Stimulated activated CD4-positive, alpha-beta T cell treated with anti-CD3 and anti-CD28 coated beads, Interleukin-1b, Interleukin-23, amount 100 ng/mL, for 24 hours (primary cell): ENCODE measurements at places on chromosomes 6 and 20.

GRCh38 chr6:124008000-124008987, 204.6 kb downstream of the NKAIN2 start:
- no peak for DNase-seq

DNA sequence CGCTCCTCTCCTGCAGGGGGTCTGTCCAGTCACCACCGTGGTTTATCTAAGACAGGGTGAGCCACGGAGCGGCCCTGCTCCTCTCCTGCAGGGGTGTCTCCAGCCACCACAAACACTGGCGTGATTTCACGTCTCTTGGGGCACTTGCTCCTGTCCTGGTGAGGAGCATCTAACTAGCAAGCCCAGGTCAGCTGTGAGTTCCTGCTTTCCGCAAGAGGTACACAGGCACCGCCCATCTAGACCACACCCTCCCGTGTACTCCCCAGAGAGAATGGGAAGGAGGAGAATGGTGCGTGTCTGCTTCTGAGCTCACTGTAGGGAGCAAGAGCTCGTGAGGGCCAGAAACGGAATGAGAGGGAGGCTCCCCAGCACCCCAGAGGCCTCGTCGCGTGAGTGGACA, 40.7 kb downstream of the DACT2 start:
- DNase-seq = no peak

GRCh38 chr6:39388606-39389483, 66.3 kb upstream of the KCNK16 start:
- no peak for DNase-seq

- no peak for DNase-seq
Observed at GRCh38 chr6:7697820-7698623, 27.9 kb upstream of the BMP6 start.

DNA sequence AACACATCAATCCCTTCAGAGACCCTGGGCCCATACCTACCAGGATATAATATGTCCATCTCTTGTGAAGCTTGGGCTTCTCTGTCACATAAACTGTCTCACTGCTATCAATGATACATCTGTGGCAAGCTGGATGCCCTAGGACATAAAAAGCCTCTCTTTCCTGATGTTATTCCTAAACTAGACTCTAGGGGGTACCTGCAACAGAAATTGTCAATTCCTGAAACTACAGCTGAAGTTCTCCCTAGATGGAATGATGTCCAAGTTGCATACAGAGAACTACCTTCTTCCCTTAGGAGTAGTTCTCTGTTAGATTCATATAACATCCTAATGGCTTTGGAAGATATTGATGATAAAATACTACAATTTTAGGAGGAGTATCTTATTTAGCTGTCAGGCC, 35.8 kb downstream of the TBX18 start:
- DNase-seq = no peak

- no peak for DNase-seq
Observed at GRCh38 chr6:16596616-16597331, 164.5 kb downstream of the ATXN1 start.

DNA sequence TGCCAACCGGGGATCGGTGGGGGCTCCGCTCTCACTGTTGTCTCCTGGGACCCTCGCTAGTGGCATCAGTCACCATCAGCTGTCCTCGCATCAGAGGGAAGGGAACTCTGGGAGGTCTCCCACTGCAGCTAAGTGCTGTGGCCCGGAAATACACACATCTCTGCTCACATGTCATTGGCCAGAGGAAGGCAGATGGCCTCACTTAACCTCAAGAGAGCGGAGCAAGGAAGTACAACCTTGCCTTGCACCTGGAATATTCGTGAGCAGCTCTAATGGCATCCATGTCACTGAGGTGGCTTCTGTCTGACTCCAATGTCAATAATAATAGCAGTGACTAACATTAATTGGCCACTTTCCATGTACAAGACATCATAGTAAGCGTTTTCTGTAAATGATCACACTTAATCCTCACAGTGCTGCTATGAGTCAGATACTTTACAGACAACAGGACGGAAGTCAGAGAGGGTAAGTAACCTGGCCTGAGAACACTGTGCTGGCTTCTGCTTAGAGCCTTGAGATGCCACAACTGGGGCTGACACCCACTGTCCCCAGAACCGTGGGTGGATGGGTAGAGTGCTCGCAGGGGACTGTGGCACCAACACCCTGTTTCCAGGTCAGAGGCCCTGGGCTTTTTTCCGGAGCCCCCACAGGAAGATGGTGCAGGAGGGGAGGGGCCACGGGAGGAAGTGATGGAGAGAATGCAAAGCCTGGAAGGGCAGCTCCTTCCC, 6.0 kb downstream of the LHFPL5 start:
- DNase-seq = no peak

DNA sequence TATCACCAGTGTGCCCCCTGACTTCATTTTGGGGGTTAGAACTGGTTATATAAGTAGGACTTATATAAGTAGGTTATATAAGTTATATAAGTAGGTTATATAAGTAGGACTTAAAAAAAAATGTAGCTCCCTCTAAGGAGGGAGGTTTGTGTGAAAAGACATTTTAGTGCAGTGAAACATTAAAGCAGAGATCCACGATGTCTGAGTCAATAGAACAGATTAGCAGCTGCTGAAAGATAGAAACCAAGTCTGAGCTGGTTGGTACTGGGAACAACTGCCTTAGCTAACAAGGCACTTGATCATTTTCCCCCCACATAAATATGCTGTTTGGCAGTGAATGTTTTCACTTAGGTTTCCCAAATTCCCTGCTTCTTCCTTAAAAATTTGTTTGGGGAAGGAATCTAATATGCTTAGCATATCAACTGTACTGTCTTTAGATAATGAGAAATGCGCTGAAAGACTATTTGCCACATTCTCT, 2.1 kb upstream of the RPS12 start:
- no peak for DNase-seq

DNA sequence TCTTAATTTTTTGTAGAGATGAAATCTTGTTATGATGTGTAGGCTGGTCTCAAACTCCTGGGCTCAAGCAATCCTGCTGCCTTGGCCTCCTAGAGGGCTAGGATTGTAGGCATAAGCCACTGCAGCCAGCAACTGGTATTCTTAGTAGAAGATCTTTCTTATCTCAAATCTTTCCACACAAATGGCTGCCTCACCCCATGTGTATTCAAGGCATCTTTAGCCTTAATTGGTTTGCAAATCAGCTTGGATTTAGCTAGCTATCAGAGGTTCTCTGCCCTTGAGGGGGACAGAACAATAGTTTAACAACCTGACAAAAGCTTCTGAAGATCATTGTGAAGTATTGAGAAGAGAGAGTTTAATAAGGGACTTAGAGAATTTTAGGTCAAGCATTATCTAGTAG, 17.9 kb upstream of the ABRACL start:
- no peak for DNase-seq

DNA sequence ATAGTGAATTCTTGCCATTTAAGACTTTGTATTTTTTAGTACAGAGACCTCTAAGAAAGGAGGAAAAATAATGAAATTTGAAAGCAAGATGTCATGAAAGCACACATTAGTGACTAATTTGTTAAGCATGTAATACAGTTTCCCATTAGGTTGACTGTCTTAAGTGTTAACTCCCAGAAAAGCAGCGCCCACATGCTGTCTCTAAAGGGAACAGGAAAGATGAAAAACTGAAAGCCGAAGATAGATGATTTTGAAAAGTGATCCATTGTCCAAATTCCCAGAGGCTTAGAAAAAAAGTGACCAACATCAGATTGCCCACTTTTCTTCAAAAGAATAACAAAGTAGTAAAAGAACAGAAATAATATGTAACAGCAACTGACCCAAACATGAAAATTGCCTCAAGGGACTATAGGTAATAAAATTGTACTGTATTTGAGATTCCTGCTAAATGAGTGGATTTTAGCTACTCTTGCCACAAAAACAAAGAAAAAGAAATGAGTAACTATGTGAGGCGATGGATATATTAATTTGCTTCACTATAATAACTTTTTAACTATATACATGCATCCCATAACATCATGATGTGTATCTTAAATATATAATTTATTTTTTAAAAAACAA, 83.2 kb upstream of the OGFRL1 start:
- no peak for DNase-seq

- no peak for DNase-seq
Observed at GRCh38 chr6:31090275-31090972, 22.0 kb downstream of the C6orf15 start.

GRCh38 chr6:16240589-16241320, 2.4 kb downstream of the GMPR start:
- DNase-seq = no peak
